Activated T-cell treated with anti-CD3 and anti-CD28 coated beads, Interleukin-2, amount 50 U/mL, for 72 hours (primary cell): ENCODE measurements at places on chromosomes 2 and 18. TPM values are rescaled to one million over a fixed set of nuclear protein-coding genes. Genes with fewer than 3 reads are reported as not detected.

Gene FSIP2
- 0.19 TPM for total RNA-seq

DNA sequence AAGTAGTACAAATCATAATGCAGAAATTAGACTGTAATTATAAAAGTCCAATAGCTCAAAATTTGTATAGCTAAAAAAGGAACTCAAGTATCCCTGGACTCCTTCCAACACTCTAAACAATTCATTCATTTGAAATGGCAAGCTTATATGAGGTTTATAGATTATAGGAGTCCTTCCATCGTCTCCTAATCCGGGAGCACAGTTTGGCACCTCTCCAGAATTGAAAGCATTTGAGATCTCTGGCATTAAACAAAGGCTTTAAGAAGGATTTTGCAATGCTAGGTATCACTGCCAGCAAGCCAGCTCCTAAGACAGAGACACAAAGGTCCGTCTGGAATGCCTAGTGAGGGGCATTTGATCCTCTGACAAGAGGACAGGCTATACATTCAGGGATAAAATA lies 90.9 kb downstream of the ACVR1 start:
- DNase-seq: no peak

- DNase-seq: peak; percentile 3
Observed at GRCh38 chr2:39593439-39594393, 72.0 kb upstream of the TMEM178A start.

GRCh38 chr2:96123290-96123689 lies 6.9 kb upstream of the ADRA2B start:
- no peak for DNase-seq

- no peak for DNase-seq
Observed at GRCh38 chr2:120856421-120856862, 120.8 kb downstream of the GLI2 start.
